ENCODE measurements at places on chromosomes 3 and 15.

DNA sequence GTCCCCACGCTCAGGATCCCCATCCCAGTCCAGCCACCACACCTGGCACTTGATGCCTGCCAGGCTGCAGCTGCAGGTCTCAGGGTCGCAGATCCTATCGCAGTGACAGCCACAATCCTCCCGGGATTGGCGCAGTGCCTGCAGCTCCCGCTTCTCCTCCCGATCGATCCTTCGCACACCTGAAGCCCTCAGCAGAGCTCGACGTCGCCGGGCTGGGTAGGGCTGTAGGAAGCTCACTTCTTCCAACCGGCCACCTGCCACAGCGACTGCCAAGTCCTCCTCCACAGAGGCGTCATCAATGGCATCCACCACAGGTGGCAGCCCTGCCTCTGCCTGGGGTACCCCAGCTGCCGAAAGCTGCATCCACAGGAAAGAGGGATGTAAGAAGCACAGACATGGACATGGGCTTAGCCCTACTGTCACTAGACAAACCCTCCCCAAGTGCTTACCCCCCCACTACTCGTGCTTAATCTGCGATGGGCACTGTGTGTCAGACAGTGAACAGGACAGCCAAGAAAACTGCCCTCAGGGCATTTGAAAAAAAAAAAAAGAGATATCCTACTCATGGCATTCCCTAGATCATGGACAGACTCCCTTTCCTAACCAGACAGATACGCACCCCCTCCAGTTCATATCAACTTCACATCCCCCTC, 9.2 kb downstream of the CSRNP1 start:
- DNase-seq, result no peak

DNA sequence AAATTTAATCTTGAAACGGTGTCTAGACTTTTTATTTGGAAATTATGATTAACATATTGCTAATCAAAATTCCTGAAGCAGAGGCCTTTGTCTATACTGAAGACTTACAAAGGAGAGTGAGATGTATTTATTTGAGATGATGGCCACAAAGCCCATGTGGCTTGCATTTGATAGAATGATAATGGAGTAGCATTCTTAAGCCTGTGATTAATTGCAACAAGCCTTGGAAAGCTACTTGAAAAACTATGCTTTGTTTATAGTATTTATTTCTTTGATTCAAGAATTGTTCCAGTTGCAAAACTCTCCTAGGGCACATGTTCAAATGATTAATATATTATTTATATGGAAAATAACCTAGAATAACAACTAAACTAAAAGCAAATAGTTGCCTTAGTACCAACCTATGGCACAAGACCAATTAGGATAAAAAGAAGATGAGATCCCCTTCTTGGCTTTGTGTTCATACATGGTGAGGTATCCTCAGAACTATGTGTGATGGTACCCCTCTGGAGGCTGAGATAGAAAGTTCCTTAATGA, 244.1 kb upstream of the TBL1XR1 start:
- DNase-seq, result no peak

GRCh38 chr3:24142127-24142526, 197.0 kb downstream of the NR1D2 start:
- no peak for DNase-seq

GRCh38 chr3:80334534-80334933, 566.7 kb upstream of the ROBO1 start:
- no peak for DNase-seq

GRCh38 chr3:26838026-26838425, 215.5 kb downstream of the LRRC3B start:
- no peak for DNase-seq

GRCh38 chr15:39501366-39502081, 79.4 kb upstream of the THBS1 start:
- no peak for DNase-seq

DNA sequence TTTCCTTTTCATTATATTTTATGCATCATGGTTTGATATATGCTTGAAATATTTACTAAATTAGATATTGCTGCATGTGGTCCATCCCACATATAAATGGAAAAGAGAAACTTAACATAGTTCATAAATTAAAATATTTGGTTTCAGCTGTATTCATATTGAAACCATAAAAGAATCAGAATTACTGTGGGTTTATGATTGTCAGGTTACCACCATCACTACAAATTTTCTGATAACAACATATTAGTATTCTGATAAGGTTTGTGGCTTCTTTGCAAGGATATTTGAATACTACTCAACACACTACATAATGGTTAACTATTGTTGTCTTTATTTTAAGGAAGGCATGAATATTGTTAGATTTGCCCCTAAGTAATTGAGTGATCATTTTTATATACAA, 235.5 kb downstream of the UBE2E2 start:
- DNase-seq, result no peak

DNA sequence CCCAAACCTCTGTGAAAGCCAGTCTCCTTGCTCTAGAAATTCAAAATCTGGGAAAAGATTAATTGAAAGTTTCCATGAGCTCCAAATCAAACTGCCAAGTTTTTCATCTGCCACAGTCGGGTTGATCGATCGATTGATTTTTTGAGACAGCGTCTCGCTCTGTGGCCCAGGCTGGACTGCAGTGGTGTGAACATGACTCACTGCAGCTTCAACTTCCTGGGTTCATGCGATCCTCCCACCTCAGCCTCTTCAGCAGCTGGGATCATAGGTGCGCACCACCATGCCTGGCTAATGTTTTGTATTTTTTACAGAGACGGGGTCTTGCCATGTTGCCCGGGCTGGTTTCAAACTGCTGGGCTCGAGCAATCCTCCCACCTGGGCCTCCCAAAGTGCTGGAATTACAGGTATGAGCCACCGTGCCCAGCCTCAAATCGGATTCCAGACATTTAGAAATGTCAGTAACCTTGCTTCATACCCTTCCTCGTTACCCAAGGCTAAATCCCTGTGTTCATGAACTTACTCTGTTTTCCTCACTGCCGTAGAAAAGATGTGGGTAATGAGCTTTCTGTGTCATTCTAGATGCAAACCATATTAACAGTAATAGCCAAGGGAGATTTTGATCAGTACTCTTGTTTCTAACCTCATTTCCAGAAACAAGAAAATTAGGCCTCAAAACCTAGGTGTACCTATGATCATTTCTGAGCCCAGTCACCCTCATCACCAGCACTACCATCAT, 105.9 kb upstream of the AKAP13 start:
- no peak for DNase-seq

- peak; percentile 62 for DNase-seq
Observed at GRCh38 chr15:86915811-86916331, 836.2 kb downstream of the AGBL1 start.

- DNase-seq, result no peak
Observed at GRCh38 chr3:71052716-71053115, 530.8 kb downstream of the FOXP1 start.

DNA sequence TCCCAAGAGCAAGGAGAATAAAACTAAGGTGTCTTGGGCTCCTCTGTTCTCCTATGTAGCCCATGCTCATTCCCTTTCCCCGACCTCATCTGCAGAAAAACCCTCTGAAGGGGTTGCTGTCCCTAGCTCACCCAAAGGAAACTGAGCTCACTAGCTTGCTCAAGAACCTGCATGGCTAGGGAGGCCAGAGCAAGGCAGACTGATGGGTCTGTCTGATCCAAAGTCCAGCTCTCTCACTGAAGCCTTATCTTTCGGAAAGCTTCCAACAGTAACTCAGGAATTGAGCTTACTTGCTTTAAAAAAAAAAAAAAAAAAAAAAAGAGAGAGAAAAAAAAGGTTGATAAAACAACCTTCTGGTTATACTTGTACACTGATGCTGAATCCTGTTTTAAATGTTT, 141.4 kb upstream of the TOPAZ1 start:
- no peak for DNase-seq

DNA sequence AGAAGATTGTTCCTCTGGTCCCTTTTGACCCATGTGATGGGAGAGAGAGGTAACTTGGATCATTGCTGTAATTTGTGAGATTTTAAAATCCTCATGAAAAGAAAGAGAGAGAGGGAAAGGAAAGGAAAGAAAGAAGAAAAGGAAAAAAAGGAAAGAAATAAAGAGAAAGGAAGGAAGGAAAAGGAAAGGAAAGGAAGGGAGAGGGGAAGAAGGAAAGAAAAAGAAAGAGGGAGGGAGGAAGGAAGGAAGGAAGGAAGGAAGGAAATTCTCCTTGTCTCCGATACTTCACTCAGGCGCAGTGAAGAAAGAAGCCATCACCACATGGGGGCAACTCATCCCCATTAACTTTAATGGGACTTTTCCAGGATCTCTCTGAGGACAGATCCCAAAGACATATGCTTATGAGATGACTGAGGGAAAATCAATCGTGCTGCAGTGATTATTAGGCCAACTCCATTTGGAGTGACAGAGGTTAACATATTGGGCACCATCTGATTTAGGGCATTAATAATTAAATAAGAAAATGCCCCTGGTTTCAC, 123.0 kb downstream of the MEGF11 start:
- DNase-seq, result no peak

GRCh38 chr3:15676259-15676658, 74.7 kb downstream of the BTD start:
- no peak for DNase-seq

GRCh38 chr3:136544532-136544931, 207.6 kb downstream of the STAG1 start:
- DNase-seq, result no peak

GRCh38 chr3:115351193-115351592, 204.1 kb upstream of the ZBTB20 start:
- no peak for DNase-seq

GRCh38 chr3:73950865-73951558, 326.3 kb upstream of the PDZRN3 start:
- DNase-seq, result no peak

- DNase-seq, result no peak
Observed at GRCh38 chr3:37988931-37989525, 1.6 kb upstream of the VILL start.

DNA sequence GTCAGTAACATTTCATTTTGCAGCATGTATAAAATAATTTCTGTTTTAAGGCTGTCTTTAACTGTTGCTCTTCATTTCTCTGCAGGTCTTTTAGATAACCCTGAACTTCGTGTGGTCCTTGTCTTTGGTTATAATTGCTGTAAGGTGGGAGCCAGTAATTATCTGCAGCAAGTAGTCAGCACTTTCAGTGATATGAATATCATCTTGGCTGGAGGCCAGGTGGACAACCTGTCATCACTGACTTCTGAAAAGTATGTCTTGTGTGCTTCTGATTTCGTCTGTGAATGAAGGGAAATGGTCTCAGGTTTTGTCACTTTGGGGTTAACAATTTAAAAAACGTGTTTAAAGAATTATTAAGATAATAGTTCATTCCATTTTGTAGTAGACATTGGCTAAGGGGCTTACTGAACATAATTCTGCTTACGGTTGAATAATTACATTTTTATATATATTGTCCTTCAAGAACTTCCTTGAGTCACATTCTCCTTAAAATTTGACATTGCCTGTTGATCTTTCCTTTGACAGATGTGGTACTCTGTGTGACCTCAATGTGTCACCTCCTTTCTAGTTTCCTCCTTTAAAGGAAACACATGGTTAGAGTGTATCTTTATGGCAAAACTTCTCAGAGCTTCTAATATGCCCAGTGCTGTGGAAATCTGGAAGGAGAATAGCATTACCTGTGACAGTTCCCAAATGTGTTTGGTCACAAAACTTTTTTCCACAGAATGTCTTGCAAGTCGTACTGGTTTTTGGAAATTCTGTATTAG, 26.3 kb downstream of the FBXO22 start:
- peak; percentile 58 for DNase-seq

DNA sequence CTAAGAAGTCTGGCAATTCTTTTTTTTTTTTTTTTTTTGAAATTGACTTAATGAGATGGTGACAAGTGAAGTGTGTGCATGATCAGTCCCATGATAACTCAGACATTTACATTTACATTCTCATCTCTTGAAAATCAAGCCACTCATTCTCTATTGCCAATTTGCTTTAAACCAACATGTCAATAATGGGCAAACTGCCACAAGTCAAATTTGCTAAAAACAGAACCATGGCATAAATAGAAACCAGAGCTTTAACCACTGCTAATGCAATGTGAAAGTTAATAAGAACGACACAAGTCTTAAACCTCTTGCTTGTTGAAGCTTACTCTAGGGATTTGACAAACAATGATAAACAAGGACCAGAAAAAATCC, 12.0 kb upstream of the COL8A1 start:
- DNase-seq, result no peak

DNA sequence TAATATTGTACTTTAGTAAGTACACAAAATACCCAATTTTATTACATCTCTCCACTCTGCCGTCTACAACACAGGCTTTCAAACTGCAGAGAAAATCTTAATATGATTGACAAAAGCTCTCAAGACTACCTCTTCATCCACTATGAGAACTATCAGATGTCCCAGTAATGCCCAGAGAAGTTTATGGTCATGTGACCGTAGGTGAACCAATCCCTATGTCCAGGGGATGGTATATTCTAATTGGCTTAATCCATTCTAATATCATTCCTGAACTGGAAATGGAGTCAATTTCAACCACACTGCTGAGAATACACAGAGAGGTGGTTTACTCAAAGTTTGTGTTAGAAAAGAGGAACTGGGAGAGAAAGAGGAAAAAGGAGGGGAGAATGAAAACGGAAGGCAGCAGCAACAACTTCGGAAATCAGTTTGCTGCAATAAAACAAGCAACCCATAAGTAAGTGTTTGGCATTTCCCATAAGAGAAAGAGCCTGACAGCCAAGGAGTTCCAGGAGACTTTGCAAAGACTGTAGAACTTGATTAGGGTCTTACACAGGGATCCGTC, 7.3 kb downstream of the SST start:
- no peak for DNase-seq

GRCh38 chr15:36256404-36256807, 323.0 kb upstream of the CDIN1 start:
- DNase-seq, result no peak

GRCh38 chr3:177528306-177529070, 331.2 kb upstream of the TBL1XR1 start:
- DNase-seq, result no peak

DNA sequence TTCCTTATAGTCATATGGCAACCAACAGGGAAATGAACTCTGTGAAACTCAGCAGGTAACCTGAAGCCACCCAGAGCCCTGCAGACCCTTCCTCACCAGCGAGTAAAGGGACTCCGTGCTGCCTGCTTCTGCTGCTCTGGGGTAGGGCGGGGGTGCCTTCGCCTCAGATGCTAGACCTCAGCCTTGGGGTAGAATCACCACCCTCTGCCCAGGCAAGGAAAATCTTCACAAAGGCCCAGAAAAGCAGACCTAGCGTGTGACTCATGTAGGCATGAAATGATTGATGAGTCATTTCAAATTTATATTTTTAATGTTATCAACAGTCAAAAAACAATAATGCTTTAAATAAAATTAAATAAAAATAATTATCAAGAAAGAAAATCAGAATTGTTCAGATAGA, 6.6 kb downstream of the STIMATE start:
- no peak for DNase-seq

DNA sequence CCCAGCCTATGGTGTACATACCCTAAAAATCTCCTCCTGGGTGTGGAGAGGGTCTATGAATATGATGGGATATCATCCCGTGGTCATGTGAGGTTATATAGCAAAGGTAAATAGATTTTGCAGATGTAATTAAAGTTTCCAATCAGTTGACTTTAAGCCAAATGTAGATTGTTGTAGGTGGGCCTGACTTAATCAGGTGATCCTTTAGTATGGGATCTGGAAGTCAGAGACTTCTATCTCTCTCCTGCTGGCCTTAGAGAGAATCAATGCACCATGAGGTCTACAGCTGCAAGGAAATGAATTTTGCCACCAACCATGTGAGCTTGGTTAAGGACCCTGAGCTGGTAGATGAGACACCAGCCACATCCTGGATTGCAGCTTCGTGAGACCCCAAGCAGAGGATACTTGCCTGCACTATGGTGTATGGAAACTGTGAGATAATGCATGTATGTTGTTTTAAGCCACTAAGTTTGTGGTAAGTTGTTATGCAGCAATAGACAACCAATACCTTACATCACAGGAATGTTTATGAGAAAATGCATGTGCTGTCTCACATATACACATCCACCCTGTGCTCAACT, 137.1 kb upstream of the SLC6A11 start:
- DNase-seq, result no peak
